Thymus (tissue), 14 donors: ENCODE measurements at places on chromosomes 6 and 20.
A peak's percentile ranks its signal among the peaks of the same experiment; 100 is the strongest.

GRCh38 chr6:8435845-8436168 lies 462 bp upstream of the SLC35B3 start:
- H3K27ac ChIP-seq, result peak overlapping the region; percentile 88
- DNase-seq, result no peak
- H3K4me1 ChIP-seq, result peaks cover 2% of the 10 kb centered on the region
- H3K4me3 ChIP-seq, result peak overlapping the region; percentile 99
- H3K27me3 ChIP-seq, result no peaks in the 10 kb centered on the region

- no peaks in the 10 kb centered on the region for H3K36me3 ChIP-seq
- peaks cover 2% of the 10 kb centered on the region for H3K27me3 ChIP-seq
These were observed 63.7 kb downstream of the PXDC1 start for GRCh38 chr6:3687847-3688246.

DNA sequence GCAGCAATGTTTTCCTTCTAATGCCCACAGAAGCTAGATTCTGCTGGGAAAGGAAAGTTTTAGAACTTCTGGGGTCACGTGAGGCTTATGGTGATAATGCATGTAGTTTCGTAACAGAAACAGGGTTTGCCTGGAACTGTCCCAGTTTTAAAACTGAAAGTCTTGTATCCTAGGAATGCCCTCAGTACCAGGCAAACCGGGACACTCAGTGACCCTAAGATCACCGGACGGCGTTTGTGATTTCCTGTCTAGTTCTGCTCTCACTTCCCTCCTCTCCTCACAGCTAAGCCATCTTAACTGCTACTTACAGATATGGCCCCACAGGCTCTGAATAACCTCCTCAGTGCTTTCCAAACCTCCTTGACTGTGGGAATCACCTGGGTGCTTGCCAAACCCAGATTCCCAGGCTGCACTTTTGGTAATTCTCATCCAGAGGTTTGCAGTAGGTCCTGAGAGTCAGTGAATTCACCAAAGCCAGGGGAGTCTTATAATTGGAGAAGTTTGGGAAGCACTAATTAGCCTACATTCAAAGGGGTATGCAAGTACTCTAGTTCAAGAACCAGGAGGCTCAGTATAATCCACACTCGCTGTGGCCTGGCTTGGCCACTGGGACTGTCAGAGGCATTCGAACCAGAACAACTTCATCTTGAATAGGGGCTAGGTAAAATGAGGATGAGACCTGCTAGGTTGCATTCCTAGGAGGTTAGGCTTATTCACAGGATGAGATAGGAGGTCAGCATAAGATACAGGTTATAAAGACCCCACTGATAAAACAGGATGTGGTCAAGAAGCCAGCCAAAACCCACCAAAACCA lies 231.6 kb upstream of the MYLIP start:
- H3K4me1 ChIP-seq, result peaks cover 2% of the 10 kb centered on the region
- H3K27ac ChIP-seq, result no peak overlapping the region
- no peaks in the 10 kb centered on the region for H3K27me3 ChIP-seq
- H3K4me3 ChIP-seq, result no peak overlapping the region

GRCh38 chr6:35262596-35262995 lies 3.1 kb downstream of the ZNF76 start:
- H3K27ac ChIP-seq, result no peak overlapping the region
- no peaks in the 10 kb centered on the region for H3K36me3 ChIP-seq
- DNase-seq, result no peak
- H3K27me3 ChIP-seq, result no peaks in the 10 kb centered on the region
- no peak overlapping the region for H3K4me3 ChIP-seq
- peaks cover 10% of the 10 kb centered on the region for H3K4me1 ChIP-seq

DNA sequence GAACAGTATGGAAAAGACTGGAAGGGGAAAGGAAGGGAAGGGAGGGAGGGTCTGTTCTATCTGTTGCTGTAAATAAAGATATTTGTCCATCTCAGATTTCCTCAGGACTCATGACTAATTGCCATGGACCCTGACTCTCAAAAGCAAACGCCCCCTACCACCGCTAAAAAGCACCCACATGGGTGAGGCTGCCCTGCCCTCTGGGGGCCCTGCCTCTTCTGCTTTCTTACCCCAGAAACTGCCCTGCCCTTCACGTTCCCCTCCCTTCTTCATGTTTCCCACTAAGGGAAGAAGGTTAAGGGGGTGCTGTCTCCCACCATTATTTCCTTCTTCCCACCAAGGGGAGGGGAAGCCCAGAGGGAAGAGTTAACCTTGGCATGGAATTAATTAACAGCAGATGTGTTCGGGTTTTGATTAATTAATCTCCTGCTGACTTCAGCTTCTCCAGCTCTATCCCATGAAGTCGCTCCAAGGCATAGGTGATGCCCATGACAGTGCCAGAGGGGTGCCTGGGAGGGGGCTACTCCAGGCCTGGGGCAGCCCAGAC lies 16.0 kb downstream of the MDFI start:
- no peak for DNase-seq
- no peak overlapping the region for H3K4me3 ChIP-seq
- no peak overlapping the region for H3K27ac ChIP-seq
- peaks cover 13% of the 10 kb centered on the region for H3K4me1 ChIP-seq
- no peaks in the 10 kb centered on the region for H3K36me3 ChIP-seq

- no peak for DNase-seq
- H3K27me3 ChIP-seq, result peaks cover 8% of the 10 kb centered on the region
- peak overlapping the region; percentile 54 for H3K27ac ChIP-seq
- peak overlapping the region; percentile 83 for H3K4me3 ChIP-seq
- no peaks in the 10 kb centered on the region for H3K36me3 ChIP-seq
- peaks cover 11% of the 10 kb centered on the region for H3K4me1 ChIP-seq
These were observed 2.0 kb downstream of the MAN1A1 start for GRCh38 chr6:119347466-119348095.
